Metanephros (tissue), 2 donors: ENCODE measurements at places on chromosomes 3 and 15. TPM values are rescaled to one million over a fixed set of nuclear protein-coding genes. Genes with fewer than 3 reads are reported as not detected.

The FRMD4B gene
- total RNA-seq, result 54.9 TPM

The SLC28A2 gene
- 0.23 TPM for total RNA-seq

The FGF7 gene
- total RNA-seq, result 18.9 TPM

The ACTRT3 gene
- 3.0 TPM for total RNA-seq

The TLR9 gene
- not detected for total RNA-seq

The EEF1AKMT4 gene
- 1.8 TPM for total RNA-seq

The SLC6A1 gene
- total RNA-seq, result 1.6 TPM
